ENCODE measurements at places on chromosomes 4 and X. TPM values are rescaled to one million over a fixed set of nuclear protein-coding genes. Genes with fewer than 3 reads are reported as not detected.

The CXXC4 gene
- total RNA-seq: 0.61 TPM

The NKX6-1 gene
- not detected for total RNA-seq

The RPS6KA6 gene
- 2.4 TPM for total RNA-seq

The TLR6 gene
- 9.6 TPM for total RNA-seq

The NFKB1 gene
- 48.8 TPM for total RNA-seq

The AIFM1 gene
- total RNA-seq: 23.2 TPM

The SYNPO2 gene
- 38.9 TPM for total RNA-seq

The RS1 gene
- 4.7 TPM for total RNA-seq

The ANXA3 gene
- total RNA-seq: 182 TPM

The CSAG3 gene
- not detected for total RNA-seq

The BTC gene
- 3.4 TPM for total RNA-seq
